Activated CD4-positive, alpha-beta T cell treated with anti-CD3 and anti-CD28 coated beads, Interleukin-2, Interleukin-4, amounts not matched to agents 100 ng/mL and 50 ng/mL, durations not matched to agents 16 hours and 8 hours (primary cell): ENCODE measurements at places on chromosomes 7 and 10.

DNA sequence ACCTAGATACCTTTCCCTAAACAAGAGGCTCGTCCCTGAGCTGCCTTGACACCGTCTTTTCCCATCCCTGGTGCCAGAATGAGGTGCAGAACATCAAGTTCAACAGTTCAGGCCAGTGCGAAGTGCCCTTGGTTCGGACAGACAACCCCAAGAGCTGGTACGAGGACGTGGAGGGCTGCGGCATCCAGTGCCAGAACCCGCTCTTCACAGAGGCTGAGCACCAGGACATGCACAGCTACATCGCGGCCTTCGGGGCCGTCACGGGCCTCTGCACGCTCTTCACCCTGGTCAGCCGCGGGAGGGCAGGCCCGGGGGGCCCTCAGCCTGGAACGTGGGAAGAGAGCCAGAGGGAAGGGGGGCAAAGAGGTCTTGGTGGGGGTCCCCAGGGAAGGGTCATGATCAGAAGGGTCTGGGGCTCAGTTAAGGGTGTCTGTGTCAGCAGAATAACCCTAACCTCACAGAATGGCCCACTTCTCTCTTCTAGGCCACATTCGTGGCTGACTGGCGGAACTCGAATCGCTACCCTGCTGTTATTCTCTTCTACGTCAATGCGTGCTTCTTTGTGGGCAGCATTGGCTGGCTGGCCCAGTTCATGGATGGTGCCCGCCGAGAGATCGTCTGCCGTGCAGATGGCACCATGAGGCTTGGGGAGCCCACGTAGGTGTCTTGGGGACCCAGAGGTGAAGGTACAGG, 16.8 kb downstream of the SMO start:
- DNase-seq, result no peak

GRCh38 chr10:132542086-132542775, 4.6 kb downstream of the INPP5A start:
- DNase-seq, result no peak

DNA sequence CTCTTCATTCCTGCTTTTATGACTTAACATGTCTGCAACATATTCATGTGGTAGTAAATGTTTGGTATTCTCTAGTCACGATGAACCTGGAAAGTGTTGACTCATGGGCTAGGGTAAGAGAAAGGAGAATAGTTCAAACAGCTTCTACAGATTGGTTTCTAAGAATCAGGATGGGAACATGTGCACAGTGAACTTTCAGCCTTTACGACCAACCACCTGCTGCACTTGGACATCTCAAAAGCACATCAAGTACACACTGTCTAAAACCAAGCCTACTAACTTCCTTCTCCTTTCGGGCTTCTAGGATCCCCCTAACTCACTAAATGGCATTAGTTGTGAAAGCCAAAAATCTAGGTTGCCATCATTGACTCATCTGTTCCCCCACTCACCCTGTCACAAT, 85.5 kb downstream of the CUL2 start:
- no peak for DNase-seq

- no peak for DNase-seq
Measured at GRCh38 chr10:74008212-74008731, 10.4 kb downstream of the VCL start.

DNA sequence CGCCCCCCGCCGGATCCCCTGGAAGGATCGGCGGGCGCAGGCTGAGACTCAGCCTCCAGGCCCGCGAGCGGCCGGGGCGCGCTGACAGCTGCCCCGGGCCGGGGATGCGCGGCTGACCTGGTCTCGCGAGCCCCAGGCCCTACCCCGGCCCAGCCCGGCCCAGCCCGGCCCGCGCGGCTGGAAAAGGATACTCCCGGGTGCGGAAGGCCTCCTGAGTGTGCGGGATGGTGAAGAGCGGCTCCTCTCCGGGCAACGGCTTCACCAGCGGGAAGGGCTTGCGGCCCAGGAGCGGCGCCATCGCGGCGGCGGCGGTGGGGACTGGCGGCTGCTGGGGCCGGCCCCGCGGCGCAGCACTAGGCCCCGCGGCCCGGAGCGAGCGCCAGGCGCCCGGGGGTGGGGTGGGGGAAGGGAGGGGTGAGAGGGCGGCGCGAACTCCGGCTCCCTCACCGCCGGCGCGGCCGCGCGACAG, 423 bp downstream of the BAZ1B start:
- DNase-seq, result no peak
